ENCODE measurements at places on chromosomes 3 and 15. TPM values are rescaled to one million over a fixed set of nuclear protein-coding genes. Genes with fewer than 3 reads are reported as not detected.
A peak's percentile ranks its signal among the peaks of the same experiment; 100 is the strongest.

DNA sequence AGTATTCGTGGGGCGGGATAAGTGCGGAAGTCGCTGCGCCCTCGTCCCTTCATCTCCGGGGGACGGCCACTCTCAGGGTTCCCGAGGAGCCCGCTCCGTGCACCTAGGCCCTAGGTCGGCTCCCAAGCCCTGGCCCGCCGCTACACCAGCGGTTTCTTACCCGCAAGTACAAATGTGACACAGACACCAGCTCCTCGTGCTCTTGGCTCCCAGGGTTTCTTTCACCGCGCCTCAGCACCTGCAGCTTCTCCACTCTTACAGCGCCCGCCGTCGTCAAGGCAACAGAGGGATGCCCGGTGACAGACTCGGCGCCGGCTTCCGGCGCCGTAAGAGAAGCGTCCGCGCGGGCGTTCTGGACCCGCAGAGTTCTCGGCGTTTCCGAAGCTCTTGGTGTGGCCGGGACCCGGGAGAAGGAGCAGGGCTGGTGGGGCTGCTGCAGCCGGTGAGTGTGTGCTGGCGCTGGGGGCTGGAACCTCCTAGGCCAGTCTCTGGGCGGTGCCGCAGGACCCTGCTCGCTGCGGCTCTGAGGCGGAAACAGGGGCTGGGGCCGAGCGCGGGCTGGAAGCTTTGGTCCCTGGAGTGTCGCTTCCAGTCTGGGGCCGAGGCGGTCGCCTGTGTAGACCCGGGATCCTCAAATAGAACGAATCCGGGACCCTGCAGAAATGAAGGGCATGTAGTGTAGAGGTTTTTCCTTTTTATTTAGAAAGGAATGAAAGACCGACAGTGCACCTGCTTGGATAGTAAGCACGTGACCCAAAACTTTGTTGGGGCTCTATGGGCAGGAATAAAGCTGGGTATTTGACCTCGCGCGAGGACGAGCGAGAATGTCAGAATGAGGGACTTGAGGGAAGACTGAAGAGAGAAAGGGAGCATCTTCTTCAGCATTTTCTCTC, 155.4 kb upstream of the GOLGA6L4 start:
- DNase-seq = no peak

CACNA2D3 gene
- 0.14 TPM for total RNA-seq

GRCh38 chr15:45169608-45170480, 17.9 kb downstream of the SHF start:
- no peak for DNase-seq

CCDC14 gene
- 41.4 TPM for total RNA-seq

DNA sequence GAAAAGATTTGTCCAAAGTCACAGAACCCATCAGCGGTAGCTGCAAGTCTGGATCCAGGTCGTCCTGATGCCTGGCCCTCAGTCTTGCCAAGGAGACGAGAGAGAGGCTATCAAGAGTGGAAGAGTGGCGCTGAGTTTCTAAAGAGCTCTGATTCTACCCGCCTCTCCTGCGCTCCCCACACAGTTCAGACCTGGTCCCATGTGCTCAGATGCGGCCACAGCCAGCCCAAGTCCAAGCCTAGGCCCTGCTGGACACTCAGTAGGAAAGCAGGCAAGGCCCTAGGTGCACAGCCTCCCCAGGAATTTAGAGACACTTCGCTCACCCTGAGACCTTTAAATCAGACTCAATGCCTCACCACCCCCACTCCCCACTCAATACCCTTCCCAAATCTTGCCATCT, 32.4 kb downstream of the CCDC12 start:
- DNase-seq = no peak

GRCh38 chr3:52053307-52054304, 2.8 kb downstream of the DUSP7 start:
- DNase-seq = no peak

DNA sequence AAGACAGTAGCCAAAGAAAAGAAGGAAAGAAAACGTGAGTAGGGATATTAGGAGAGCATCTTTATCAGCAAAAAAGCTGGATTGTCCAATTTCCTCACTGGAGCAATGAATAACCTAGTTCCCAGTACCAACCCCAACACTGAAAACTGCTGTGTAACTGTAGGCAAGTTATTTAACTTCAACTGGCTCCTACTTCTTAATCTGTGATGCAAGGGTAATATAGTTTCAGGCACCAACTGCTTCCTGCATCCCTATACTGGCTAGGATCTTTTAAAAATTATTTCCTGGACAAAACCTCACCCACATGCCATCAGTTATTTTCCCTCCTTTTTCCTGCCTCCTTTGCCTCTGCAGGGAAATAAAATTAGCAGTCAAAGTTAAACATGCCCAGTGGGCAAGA, 59.6 kb downstream of the ZBTB20 start:
- no peak for DNase-seq

IL17RC gene
- 33.2 TPM for total RNA-seq

DNA sequence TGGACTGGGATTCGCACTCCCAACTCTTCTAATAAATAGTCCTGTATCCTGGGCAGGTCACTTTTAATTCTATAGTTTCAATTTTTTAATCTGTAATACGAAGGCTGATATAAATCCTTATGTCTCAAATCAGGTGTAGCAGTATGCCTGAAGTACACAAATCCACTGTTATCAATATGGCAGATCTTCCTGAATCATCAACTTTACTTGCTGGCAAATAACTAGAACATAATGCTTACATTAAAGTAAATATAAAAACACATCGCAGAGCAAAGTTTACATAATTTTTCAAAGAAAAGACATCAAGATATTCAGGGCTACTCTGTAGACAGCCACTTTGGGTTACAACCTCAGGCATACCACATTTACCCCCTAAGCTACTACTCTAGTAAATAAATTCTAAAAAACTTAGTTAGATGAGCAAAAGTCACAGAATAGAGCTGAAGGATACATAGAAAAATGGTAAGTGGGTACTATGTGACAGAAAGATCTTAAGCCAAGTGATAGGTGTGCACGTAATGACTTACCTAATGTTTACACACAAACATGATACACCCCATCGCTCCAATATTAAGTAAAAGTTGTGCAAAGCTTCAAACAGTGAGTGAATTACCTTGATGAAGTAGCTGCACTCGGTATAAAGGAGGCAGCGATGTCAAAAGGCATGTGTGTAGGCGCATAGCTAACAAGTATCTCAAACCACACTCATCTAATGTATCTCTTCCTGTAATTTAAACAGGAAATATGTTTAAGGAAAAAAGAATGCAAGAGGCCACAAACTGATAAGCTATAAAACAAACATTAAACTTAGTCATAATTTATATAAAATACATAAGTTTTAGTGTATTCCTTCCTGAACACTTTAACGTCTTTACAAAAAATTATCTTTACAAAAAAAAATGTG, 127.9 kb downstream of the DMXL2 start:
- DNase-seq = no peak

DNA sequence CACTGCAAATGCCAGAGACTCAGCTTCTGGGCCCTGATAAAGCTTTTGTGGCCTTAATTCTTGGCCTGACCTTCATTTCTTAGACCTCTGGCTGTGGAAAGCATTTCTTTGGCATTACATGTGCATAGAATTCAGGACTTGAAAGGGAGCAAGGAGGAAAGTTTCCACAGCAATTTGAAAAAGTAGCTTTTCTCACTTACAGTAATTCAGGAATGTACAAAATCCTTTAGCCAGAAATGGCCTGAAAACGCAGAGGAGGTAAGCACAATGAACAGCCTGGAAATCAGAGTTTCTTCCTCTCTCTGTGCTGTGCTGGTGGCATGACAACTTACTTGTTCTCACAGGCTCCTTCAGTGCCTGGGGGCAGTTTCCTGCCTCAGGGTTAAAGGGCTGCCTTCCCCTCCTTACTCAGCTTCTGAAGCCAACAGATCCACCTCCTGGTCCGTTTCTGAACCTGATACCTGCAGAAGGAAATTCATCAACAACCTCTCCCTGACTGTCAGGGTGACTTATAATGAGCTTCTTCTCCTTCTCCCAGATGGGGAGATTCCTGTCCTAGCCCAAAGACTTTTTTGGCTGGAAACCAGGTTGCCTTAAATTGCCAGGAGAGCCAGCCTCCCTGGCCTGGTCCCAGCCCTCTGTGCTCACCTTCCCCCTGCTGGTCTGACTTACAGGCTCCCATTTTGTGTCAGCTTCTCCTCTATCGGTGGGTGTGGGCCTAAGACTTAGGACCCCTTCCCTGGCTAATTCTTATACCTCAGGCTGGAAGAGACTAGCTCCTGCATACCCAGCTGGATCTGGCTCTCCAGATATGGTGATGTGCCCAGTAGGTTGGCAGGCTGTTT, 102.3 kb downstream of the MYRIP start:
- no peak for DNase-seq

GOLGA6L10 gene
- total RNA-seq = 1.2 TPM

GABRR3 gene
- not detected for total RNA-seq

GRCh38 chr3:58065700-58066167, 57.5 kb downstream of the FLNB start:
- DNase-seq = no peak

LEKR1 gene
- 0.06 TPM for total RNA-seq

DNA sequence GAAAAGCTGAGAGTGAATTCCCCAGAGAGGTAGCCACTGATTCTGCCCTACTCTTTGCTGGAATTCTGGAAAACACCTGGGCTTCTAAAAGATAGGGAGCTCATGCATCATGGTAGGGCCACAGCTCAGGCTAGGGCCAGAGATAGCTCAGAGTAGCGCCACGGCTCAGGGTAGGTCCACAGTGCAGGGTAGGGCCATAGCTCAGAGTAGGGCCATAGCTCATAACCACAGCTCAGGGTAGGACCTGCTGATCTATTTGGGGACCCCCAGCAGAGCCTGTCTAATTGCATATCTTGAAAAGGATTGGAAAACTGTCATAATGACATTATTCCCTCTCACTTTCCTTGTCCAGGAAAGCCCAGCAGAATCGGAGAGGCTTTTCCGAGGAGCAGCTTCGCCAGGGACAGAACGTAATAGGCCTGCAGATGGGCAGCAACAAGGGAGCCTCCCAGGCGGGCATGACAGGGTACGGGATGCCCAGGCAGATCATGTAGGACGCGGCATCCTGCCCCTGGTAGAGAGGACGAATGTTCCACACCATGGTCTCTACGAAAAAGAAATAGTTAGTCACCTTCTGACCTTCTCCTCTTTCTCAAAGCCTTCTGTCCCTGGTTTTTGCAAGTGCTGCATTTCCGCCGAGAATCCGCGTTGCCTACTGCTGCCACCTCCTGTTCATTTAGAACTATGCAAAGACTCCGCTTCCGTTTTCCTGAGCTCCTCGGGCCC, 14.5 kb downstream of the TAGLN3 start:
- DNase-seq = peak; percentile 32

TMEM266 gene
- not detected for total RNA-seq

DNA sequence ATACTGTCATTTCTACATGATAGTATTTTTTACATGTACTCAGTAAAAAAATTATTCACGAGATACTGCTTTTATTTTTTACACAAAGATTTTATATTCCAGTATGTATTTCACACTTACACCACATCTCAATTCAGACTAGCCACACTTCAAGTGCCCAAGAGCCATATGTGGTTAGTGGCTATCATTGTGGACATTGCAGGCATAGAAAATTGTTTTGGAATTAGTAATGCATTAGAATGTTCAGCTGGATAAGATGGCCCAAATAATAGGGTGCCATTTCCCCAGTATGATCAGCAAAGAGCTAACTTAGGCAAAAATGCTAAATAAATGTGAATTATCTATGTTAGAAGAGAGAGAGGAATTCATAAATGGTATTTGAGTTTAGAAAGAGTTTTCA, 203.8 kb upstream of the MCTP2 start:
- DNase-seq = no peak
